NCI-H460 (cell line): ENCODE measurements at places on chromosomes 3 and 15. TPM values are rescaled to one million over a fixed set of nuclear protein-coding genes. Genes with fewer than 3 reads are reported as not detected.

DNA sequence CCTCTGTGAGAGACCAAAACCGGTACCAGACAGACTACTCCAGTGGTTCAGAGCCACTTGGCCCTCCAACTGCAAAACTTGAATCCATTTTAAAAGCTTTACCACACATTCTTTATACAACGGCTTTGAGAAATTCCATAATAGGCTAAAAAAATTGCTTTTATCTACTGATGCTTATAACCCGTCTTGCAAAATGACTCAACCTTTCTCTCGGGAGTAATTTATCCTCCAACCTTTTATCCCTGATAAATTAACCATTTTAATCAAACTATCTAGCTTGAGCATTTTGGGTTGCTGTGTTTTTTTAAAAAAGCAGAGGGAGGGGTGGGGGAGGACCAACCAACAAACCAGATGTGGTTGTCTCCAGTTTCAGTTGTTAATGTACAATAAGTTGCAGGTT, 275.7 kb upstream of the LRTM1 start:
- no peak for DNase-seq

GRCh38 chr3:146476094-146476740, 6.9 kb upstream of the PLSCR2 start:
- DNase-seq = no peak

GRCh38 chr3:131708241-131708640, 205.5 kb upstream of the MRPL3 start:
- no peak for DNase-seq

DNA sequence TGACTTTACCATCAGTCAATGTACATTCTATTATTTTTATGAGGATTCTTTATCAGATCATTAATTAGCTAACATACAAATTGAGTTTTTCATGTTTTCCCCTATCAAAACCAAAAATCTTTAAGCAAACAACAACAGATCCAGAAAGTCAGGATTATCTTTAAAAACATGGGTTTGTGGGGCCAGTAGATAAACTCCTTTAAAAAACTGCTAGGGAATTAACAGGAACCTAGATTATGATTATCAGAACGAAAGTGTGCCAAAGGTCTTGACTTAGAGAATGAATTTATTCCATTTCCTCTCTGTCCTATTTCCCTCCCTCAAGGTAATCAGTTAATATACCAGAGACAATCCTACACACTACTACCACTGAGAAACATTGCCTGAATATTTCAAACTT, 13.2 kb upstream of the CCDC13 start:
- no peak for DNase-seq

DNA sequence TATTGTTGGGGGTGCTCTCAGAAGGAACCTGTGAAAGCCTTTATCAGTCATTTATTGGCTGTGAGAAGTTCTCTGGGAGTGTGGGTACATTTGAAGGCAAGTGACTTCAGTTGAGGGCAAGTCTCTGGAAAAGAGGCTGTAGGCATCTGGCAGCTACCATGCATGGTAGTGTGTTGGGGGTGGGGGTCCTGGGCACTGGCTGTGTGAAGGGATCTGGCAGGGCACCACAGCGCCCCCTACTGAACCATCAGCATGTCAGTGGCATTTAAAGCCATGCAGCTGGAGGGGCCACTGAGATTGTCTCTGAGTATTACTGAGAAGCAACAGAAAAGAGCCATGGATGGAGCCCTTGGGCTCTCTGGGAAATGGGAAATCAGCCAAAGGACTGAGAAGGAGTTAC, 30.6 kb downstream of the CRTAP start:
- DNase-seq = no peak

- DNase-seq = no peak
Measured at GRCh38 chr3:124818398-124819091, 68.6 kb downstream of the ITGB5 start.

- no peak for DNase-seq
Measured at GRCh38 chr3:114848082-114848481, 299.0 kb downstream of the ZBTB20 start.

DNA sequence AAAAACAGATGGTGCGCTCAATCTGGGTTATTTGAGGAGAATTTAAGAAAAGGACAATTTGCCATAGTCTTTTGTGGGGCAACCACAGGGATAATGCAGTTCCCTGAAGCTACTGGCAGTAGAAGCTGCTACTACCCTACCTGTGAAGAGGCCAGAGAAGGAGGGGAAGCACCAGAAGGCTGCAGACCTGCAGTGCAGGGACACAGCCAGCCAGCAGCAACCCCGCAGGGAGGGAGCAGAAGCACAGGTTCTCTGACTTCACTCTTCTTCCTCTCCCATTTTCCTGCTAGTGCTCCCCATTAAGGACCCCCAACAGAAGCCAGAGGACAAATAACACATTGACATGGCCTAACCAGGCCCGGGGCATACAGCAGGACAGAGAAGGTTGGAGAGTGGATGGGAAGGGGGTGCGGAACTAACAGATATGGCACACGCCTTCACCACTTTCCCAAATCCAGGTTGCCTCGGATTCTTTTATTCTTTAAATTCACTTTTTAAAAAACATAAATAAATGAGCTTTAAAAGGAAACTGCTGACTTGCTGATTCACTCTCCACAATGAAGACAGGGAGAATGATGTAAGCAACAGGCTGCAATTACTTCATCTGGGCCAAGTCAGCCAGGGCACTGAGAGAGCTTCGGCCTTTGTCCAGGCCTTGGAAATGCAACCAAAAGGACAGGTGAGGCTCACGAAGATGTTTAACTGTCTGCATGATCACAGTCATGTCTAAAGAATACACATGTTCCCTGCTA, 30.1 kb downstream of the POPDC2 start:
- DNase-seq = no peak

DNA sequence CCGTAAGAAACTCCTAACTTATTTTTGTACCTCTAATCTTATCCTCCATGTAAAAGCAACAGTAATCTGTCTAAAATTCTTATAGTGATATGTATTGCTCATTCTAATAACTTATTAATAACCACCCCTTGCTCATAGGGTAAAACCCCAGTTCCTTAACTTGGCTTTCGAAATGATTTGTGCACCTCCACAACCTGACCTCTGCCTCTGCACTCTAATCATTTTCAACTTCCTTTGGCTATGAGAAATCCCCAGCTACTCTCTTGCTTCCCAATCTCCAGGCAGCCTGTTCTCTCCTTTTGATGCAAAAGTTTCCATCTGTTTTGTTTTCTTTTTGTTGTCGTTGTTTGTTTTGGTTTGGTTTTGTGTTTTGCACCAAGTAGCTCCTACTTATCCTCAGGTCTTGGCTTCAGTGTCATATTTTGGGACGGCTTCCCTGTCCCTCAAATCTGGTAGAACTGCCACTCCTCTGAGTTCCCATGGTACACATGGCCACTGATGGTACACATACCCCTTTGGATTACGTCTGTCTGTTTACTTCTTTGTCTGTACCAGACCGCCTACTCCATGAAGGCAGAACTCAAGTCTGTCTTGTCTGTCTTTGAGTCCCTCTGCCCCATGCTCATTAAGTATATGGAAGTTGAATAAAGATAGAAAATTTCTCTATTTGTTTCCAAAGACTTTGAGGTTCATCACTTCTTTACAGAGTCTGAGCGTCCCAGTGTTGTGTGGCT, 105.6 kb upstream of the TGFBR2 start:
- no peak for DNase-seq

DNA sequence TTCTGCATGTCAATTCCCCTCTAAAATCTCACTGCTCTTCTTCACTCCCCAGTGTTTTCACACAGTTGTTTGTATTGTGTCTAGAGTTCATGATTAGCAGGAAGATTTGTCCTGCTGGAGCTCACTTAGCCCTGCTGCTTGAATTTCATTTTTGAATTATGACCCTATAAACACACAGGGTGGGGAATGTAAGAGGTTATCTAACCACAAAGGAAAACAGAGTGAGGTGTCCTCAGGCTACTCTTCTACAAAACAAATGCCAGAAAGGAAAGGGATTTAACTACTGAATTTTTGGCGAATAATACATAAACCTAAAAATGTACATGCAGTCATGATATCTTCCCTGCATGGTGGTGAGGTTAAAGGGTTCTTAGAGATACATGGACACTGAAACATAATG, 215.1 kb upstream of the CNTN4 start:
- DNase-seq = no peak

DNA sequence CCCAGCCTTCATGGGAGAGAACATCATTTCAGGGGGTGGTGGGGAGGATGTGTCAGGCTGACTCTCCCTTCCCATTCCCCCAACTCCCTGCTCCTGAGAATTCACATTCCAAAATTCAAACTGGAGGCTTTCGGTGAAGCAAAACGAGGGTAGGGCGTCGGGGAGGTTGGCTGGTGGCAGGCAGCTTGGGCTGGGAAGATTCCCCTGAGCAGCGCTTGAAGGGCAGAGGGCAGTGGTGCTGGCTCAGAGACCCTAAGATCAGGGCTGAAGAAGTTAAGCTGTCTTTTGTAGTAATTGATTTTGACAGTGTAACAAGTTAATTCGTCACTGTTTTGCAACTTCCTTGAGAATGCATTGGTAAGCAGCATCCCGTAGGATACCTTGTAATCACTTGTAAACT, 187.8 kb downstream of the RAB11A start:
- DNase-seq = no peak

- DNase-seq = peak; percentile 0
Measured at GRCh38 chr3:21750831-21751391, at the start of gene ZNF385D. Gene ZNF385D, minus strand, starts transcription at chr3:21751210. Its CDS starts 294 bp downstream, at chr3:21750916.

DNA sequence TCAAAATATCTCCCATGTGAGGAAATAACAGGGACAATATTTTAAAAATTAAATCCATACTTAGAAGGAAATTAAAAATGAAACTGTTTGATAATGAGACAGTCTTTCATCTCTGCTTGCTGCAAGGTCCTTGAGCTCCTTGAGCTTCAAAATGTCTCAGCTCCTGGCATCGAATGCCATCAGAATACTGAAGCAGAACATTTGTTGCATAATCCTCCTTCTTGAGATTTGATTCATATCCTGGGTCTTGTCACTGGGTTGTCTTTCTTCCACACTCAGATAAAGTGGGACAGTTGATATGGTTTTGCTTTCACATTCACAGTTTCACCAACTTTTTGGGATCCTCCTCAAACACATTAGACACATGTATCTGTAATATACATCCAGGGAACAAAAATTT, 27.8 kb downstream of the COL8A1 start:
- DNase-seq = peak; percentile 20

DNA sequence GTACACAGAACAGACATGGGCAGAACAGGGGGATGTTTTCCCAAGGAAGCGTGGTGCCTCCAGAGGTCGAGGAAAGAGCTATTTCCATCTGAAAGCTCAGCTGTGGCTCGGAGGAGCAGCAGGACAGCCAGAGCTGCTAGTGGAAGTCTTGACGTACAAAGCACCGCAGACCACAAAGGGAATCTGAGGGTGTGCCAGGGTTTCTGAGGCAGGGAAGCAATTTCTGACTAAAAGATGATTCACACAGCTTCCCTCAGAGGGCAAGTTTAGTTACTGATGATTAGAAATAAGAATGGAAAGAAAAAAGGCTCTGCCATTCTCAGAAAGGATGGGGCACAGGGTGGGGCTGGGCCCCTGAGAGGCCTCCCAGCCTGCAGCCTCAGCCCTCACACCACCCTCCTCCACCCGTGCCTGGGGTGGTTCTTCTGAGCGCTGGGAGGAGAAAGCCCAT, 45.8 kb upstream of the SEC13 start:
- no peak for DNase-seq

- no peak for DNase-seq
Measured at GRCh38 chr15:74792227-74793016, 10.5 kb downstream of the CSK start.

- no peak for DNase-seq
Measured at GRCh38 chr3:37800022-37800551, 61.6 kb upstream of the CTDSPL start.

GRCh38 chr15:84937144-84937543, 44.5 kb upstream of the PDE8A start:
- DNase-seq = no peak

DNA sequence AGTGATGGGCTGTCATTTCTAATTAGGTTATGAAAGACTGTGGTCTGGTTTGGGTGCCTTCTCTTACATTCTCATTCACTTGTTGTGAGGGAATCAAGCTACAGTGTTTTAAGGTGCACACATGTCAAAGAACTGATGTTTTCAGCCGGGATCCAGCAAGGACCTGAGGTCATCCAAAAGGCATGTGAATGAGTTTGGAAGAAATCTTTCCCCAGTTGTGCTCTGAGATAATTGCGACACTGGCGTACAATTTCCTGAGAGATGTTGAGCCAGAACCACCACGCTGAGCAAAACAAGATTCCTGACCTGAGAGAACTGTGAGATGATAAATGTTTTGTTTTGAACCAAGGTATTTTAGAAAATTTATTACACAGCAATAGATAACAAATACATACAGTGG, 295.3 kb upstream of the SLITRK3 start:
- no peak for DNase-seq

GRCh38 chr15:100779331-100780207, 100.1 kb upstream of the ALDH1A3 start:
- no peak for DNase-seq

GRCh38 chr15:84819291-84819768, 2.2 kb downstream of the ALPK3 start:
- no peak for DNase-seq

- DNase-seq = no peak
Measured at GRCh38 chr3:140708815-140709214, 31.0 kb downstream of the TRIM42 start.

DNA sequence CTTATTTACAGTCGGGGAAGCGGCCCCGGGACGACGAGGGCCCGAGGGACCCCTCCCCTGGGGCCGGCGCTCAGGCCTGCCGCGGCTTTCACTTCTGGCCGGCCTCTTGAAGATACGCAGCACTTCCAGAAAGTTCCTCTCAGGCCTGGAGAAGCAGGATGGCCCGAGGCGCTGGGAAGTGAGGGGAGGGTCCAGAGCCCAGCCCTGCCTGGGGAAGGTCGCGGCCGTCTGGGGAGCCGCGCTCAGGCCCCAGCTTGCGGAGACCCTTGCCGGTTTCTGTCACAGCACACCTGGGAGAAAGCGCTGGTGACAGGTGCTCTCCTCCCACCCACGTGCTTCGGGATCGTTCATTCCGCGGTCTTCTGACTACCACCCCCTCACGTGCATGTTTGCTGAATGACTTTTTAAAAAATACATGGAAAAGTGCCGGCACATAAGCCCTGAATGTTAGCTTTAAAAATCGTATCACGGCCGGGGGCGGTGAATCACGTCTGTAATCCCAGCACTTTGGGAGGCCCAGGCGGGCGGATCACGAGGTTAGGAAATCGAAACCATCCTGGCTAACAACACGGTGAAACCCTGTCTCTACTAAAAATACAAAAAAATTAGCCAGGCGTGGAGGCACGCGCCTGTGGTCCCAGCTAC, 727 bp upstream of the TM2D3 start:
- DNase-seq = no peak

GRCh38 chr15:92538115-92538514, 117.5 kb downstream of the FAM174B start:
- DNase-seq = no peak

Gene PATL2
- 0.15 TPM in 1 of 2 replicates, not detected in the other for total RNA-seq

Gene CIB2
- 5.2 and 6.2 TPM in 2 replicates for total RNA-seq

Gene ZNF592
- 8.1 and 8.4 TPM in 2 replicates for total RNA-seq

Gene SLC22A14
- total RNA-seq = 0.35 TPM in 1 of 2 replicates, not detected in the other

Gene SERINC4
- total RNA-seq = 0.12 TPM in 1 of 2 replicates, not detected in the other

Gene RNF168
- 9.5 and 11.7 TPM in 2 replicates for total RNA-seq

Gene KNSTRN
- 66.8 and 80.4 TPM in 2 replicates for total RNA-seq

Gene ATP13A4
- not detected in 2 replicates for total RNA-seq

Gene SCAANT1
- total RNA-seq = not detected in 2 replicates

Gene CCR9
- total RNA-seq = not detected in 2 replicates

Gene KLHL40
- not detected in 2 replicates for total RNA-seq

Gene KLHL6
- not detected in 2 replicates for total RNA-seq

Gene LMAN1L
- total RNA-seq = not detected in 2 replicates
